Sigmoid colon (tissue), 7 donors: ENCODE measurements at places on chromosomes 11 and 22. TPM values are rescaled to one million over a fixed set of nuclear protein-coding genes. Genes with fewer than 3 reads are reported as not detected.

GRCh38 chr22:25564320-25564978 is at the start of gene GRK3:
TSS of gene GRK3 (plus strand) at chr22:25564675. CDS start at chr22:25565041, 366 bp downstream.
- peak; percentile 88 for DNase-seq
- H3K4me1 ChIP-seq: peaks cover 20% of the 10 kb centered on the region
- H3K4me3 ChIP-seq: peak within 1 kb of the TSS; percentile 94
- no peaks in the 10 kb centered on the region for H3K27me3 ChIP-seq
- H3K36me3 ChIP-seq: no peaks in the 10 kb centered on the region

The LYVE1 gene
- 21.3 TPM for polyA plus RNA-seq

- no peaks in the 10 kb centered on the region for H3K36me3 ChIP-seq
- H3K27me3 ChIP-seq: no peaks in the 10 kb centered on the region
- H3K4me1 ChIP-seq: peaks cover 30% of the 10 kb centered on the region
- H3K27ac ChIP-seq: peak overlapping the region; percentile 53
Observed at GRCh38 chr22:31530823-31531195, 34.5 kb downstream of the SFI1 start.

DNA sequence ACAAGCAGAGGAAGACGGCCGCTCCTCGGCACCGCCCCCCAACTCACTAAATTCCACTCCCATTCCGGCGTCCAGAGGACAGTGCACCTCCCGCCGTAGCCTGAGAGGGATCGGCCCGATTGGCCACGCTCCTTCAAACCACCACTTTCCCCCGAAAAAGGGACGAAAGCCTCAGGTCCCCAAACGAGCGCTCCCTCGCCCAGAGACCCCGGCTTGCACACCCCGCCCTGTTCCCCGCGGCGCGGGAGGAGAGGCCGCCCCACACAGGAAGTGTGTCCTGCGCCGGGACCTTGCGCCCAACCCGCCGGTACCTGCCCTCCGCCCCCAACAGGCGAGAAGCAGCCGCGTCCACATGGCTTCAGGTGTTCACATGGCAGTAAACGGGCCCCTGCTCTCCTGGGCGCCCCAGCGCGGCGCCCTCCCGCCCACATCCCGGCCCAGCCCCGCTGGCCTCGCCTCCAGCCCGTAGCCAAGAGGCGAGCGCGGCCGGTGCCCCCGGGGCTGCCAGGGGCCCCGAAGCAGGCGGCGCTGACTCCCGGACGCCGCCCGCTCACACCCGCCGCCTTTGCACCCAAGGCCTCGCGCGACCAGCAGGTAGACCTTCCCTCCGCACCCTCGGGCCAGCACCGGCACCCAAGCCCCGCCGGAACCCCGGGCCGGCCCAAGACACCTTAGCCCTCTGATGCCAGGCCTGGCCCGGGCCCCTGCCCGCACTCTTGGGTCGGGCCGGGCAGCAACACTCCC is 849 bp downstream of the TCF20 start:
- H3K4me3 ChIP-seq: peak overlapping the region; percentile 100
- no peaks in the 10 kb centered on the region for H3K36me3 ChIP-seq
- no peaks in the 10 kb centered on the region for H3K27me3 ChIP-seq

DNA sequence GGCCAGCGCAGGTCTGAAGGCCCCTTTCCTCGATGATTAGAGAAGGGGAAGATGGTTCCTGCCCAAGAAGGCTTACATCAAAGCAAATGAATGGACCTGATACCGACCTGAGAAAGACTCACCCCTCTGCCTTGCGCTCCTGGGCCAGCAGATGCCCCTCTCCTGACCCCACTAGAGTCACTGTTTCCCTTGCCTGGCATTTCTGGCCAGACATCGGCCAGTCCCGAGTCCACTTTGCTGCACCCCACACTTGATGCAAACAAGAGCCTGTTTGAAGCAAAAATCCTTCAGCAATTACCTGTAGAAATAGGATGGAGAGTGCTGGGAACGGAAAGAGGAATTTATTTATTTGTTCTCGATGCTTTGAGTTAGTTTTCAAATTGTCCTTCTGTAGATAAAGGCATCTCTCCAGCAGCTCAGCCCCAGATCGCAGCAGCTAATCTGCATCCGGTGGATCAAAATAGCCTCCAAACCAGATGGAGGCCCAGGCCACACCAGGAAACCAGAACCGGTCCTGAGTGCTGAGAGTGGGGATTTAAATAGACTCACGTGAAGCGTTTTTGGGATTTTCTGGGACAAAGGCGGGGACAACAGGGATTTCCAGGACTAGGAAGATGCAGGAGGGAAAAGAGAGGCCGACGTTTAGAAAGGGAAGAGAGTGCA is 148.6 kb downstream of the TRIM29 start:
- no peak overlapping the region for H3K27ac ChIP-seq
- H3K36me3 ChIP-seq: no peaks in the 10 kb centered on the region
- H3K27me3 ChIP-seq: no peaks in the 10 kb centered on the region
- DNase-seq: no peak
- no peaks in the 10 kb centered on the region for H3K4me1 ChIP-seq

DNA sequence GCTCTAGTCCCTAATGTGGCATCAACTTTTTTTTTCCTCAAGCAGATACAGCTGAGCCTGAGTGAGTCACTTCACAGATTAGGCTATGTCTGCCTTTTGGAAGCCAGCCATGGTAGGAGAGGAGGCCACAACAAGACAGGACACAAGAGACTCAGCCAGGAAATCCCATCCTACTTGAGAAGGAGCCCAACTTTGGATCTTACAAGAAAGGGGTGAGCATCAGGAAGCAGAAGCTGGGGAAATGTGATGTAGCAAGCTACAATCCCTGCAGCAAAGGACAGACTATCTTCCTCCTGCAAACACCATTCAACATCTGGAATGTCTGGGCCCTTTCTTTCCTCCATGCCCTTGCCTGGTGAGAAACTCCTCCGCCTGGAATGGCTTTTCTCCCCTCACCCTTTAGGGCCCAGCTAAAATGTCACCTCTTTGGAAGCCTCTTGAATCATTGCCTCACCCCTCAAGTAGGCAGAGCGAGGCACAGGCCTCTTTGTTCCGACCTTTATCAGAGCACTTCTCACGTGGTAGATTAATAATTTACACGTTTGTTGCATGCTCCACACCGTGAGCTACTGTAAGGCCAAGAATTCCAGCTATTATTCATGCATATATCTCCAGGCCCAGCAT is 156.4 kb upstream of the PITPNB start:
- no peaks in the 10 kb centered on the region for H3K36me3 ChIP-seq
- no peaks in the 10 kb centered on the region for H3K27me3 ChIP-seq
- H3K4me1 ChIP-seq: peaks cover 17% of the 10 kb centered on the region
- no peak overlapping the region for H3K27ac ChIP-seq

DNA sequence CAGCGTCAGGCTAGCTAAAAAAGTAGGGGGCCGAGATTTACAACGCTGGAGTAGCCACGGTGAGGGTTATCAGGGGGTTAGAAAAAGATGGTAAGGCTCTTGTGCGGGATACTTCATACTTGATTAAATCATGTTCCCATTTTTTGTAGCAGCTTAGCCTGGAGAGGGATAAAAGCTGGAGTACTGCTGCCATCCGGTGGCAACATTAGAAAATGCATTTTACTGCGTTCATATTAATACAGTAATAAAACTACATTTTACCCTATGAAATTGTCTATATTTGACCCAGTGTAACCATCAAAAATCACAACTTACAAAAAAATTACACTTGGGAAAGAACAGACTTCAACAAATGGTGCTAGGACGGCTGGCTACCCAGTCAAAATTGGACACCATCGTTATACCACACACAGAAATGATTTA is 17.3 kb downstream of the RPUSD4 start:
- no peak overlapping the region for H3K27ac ChIP-seq
- no peaks in the 10 kb centered on the region for H3K36me3 ChIP-seq
- no peaks in the 10 kb centered on the region for H3K27me3 ChIP-seq
- no peaks in the 10 kb centered on the region for H3K4me1 ChIP-seq
- DNase-seq: no peak

DNA sequence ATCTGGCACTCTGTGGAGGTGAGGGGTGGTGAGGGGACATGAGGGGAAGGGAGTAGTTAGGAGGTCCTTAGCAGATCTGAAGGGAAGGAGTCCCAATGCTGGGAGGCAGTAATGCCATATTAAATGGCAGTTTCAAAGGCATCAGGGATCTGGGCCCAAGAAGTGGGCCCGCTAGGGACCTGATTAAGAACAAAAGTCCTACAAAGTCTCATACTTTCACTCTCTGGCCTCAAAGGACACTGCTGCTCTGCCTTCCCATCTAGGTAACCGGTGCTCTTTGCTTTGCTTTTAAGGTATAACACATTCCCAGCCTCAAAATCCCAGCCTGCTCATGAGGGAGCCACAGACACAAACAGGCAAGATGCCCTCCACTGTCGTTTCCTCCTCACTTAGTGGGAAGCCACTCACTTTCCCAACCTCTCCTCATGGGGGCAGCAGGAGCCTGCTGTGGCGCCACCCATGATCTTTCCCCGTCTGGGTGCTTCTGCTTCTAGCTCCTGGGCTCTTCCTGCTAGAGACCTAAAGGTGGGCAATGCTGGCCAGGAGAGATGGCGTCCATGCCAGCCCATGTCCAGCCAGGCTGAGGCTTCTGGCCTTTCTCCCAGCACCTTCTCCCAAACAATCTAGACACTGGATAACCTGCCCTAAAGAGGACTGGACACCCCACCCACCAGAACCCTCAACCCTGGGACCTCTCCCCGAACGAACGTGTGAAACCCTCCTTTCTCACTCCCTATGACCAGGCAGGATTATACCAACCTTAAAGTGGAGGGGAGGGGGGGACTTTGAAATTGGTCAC is 68.3 kb downstream of the PLEKHA7 start:
- H3K4me1 ChIP-seq: no peaks in the 10 kb centered on the region
- no peak overlapping the region for H3K27ac ChIP-seq
- DNase-seq: no peak
- H3K27me3 ChIP-seq: no peaks in the 10 kb centered on the region
- H3K36me3 ChIP-seq: no peaks in the 10 kb centered on the region

The NAALADL1 gene
- 16.2 TPM for polyA plus RNA-seq

DNA sequence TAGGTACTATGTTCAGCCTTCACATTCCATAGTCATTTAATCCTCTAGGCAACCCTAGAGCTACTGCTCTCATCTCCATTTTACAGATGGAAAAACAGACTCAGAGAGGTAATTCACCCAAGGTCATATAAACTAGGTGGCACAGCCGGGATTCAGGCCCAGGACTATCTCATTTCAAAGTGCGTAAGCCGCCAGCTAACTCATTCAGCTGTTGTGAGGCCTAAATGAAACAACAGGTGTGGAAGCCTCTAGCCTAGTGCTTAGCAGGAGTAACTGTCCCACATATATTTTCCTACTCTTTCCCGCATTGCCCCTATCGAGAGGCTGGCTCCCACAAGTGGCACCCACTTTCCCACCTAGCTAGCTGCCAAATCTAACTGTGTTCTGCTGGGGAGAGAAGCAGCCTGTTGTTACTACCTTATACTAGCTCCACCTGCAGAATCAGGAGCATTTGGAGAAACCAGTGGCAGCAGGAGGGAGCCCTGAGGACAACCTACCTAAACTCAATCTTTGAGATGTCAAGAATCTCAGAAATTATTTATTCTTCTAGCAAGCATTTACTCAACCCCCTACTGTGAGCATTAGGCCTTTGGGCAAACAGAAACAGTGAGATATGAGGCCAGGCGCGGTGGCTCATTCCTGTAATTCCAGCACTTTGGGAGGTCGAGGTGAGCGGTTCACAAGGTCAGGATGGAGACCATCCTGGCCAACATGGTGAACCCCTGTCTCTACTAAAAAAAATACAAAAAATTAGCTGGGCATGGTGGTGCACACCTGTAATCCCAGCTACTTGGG is 20.9 kb downstream of the PRG3 start:
- peaks cover 4% of the 10 kb centered on the region for H3K4me1 ChIP-seq
- DNase-seq: no peak
- H3K27me3 ChIP-seq: no peaks in the 10 kb centered on the region
- no peak overlapping the region for H3K27ac ChIP-seq
- H3K36me3 ChIP-seq: no peaks in the 10 kb centered on the region

DNA sequence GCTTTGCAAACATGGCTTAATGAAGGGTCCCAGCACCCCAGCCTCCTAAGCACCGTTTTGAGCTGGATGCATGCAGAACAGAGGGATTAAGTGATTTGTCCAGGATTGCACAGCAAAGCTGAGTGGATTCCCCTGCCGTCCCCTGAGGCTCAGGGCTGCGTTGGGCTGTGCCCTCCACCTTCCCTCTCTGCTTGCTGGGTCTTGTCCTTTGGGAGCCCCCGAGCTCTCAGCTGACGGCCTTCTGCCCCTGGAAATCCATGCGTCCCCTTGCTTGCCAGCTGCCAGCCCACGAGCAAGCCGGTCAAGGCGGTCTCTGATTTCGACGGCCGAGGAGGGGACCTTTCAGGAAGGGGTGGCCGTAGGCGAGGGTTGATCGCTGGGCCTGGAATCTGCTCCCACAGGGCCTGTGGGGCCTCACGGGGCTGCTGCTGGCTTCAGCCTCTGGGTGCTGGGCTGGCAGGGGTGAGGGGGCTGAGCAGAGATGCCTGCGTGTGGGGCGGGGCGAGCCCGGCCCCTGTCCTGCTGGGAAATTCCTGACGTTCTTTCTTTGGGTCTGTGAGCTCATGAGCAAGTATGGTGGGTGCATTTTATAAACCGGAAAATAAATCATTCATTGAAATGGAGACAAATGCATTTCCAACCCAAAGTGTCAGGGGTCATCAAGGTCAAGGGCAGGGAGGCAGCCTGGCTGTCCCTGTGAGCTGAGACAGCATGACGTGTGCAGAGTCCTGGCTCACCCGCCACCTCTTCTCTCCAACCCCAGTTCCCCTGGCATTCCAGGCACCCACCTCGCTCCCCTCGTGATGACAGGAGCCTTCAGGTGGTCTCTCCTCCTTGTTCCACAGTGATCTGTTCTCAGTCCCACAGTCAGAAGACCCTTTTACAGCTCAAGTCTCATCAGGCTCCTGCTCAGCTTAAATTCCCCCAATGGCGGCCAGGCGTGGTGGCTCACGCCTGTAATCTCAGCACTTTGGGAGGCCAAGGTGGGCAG is 28.1 kb downstream of the FGF4 start:
- H3K4me3 ChIP-seq: no peak overlapping the region
- H3K27ac ChIP-seq: no peak overlapping the region
- H3K27me3 ChIP-seq: no peaks in the 10 kb centered on the region
- H3K36me3 ChIP-seq: no peaks in the 10 kb centered on the region
- no peak for DNase-seq

- no peak overlapping the region for H3K4me3 ChIP-seq
- no peaks in the 10 kb centered on the region for H3K27me3 ChIP-seq
Observed at GRCh38 chr22:46612341-46612903, 7.8 kb upstream of the GRAMD4 start.

DNA sequence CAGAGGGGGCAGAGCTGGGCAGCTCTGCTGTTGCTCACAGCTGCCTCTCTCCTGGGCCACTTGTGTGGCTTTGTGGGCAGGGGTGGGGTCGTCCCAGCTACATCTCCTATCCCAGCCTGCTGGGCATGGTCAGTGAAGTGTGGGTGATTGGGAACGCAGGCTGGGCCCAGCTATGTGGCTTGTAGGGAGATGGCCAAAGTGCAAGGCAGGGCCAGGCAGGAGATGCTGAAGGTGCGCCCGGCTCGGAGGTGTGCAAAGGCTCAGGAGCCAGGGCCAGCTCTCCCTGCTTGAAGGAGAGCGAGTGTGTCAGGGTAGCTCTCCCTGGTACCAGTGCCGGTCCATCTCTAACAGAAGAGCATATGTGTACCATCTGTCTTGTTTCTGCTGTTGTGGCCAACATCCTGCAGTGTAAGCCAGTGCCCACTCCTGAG is 8.4 kb upstream of the RANBP1 start:
- H3K4me3 ChIP-seq: no peak overlapping the region
- H3K36me3 ChIP-seq: peaks cover 42% of the 10 kb centered on the region
- H3K4me1 ChIP-seq: no peaks in the 10 kb centered on the region
- H3K27ac ChIP-seq: no peak overlapping the region
- H3K27me3 ChIP-seq: no peaks in the 10 kb centered on the region
- no peak for DNase-seq

GRCh38 chr22:42277988-42278776 is 7.7 kb upstream of the TCF20 start:
- H3K36me3 ChIP-seq: no peaks in the 10 kb centered on the region
